ENCODE measurements at places on chromosomes 2 and 18.

DNA sequence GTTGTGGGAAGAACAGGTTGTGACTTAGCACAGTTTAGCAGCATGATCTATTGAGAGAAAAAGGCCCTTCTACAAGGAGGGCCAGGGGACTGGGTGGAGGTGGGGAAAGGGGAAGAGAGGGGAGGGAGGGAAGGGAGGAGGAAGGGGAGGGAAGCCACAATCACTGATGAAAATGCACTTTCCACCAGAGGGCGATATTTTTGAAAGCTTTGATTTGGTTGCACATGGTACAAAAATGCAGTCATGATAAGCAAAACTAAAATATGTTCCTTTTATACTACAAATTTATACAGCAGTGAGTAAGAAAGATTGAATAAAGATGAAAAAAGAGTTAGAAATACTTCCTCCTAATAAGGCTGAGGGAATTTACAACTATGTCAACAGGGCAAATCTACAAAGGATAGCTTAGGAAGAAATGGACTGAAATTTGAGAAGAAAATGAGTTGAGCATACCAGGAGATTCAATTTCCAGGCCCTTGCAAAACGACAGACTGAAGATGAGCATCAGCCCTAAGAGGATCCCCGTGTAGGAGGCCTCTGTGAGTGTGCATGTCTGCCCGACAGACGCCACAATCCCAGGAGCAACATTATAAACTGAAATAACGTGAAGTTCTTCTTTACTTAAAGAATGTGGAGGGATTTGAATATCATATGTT lies 17.2 kb downstream of the SH3YL1 start:
- no peak for DNase-seq

GRCh38 chr2:103222969-103223368 lies 461.1 kb downstream of the TMEM182 start:
- DNase-seq, result no peak

GRCh38 chr2:218567797-218568189 lies 358 bp downstream of the USP37 start:
- DNase-seq, result no peak

DNA sequence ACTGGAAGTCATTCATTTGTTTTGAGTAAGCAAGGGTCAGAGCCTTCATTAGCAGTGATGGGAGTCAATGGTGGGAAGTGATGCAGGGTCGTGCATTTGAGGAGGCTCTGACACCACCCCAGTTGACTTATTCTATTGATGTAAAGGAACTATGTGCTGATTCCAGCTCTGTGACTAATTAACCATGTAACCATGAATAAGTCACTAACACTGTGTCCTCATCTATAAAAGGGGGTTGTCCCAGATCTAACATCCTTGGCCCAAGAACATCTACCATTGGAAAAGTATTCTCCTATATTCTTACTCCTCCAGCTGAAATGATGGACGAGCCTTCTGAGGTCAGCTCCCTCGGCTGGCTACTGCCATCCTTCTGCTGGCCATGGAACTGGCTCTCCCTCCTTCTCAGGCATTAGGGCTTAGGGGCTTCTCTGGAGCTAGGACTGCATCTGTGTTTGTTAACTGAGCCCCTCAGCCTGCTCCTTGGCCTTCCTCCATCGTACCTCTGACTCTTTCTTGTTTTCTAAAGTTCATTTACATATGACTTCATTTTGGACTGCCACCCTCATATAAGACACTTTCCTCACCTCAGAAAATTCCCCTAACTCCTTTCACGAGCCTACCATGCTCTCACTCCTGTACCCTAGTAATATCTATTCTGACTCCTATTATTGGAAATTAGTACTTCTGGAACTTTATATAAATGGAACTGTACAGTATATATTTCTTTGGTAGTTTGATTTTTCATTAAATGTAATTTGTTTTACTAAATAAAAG lies 115.5 kb downstream of the KCTD1 start:
- DNase-seq, result no peak

GRCh38 chr2:115036818-115037217 lies 594.4 kb downstream of the DPP10 start:
- DNase-seq, result no peak

DNA sequence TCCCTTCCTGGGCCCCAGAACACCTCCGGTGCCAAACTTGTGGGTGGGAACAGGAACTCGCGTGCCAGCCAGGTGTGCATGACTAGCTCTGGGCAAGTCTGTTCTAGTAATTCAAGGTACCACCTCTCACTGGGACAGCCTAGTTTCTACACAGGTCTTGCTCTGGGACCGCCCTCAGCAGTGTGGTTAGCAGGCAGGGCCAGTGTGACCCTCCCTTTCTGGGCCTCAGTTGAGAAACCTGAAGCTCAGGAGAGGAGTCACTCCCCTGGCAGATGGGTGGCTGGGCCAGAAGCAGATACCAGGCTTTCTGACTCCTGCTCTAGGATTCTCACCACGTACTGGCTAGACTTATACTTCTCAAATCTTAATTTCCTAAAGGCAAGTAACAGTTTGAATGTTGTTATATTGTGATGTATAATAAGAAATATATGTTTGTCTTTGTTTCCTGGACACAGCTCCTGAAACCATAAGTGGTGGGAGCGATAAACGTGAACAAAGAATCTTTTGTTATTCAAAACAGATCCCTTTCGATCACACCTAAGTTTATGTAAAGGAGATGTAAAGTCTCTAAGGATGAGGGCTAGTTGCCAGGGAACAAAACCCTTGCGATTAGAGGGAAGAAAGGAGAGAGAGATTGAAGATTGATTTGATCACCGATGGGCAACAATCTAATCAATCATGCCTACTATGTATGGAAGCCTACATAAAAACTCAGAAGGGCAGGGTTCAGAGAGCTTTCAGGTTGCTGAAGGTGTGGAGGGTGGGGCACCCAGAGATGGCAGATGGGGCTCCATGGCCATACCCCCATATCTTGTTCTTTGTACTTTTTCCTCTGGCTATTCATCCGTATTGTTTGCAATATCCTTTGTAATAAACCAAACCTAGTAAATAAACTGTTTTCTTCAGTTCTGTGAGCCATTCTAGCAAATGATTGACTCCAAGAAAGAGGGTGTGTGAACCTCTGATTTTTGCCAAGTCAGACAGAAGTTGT lies 952 bp upstream of the UGT1A6 start:
- no peak for DNase-seq

DNA sequence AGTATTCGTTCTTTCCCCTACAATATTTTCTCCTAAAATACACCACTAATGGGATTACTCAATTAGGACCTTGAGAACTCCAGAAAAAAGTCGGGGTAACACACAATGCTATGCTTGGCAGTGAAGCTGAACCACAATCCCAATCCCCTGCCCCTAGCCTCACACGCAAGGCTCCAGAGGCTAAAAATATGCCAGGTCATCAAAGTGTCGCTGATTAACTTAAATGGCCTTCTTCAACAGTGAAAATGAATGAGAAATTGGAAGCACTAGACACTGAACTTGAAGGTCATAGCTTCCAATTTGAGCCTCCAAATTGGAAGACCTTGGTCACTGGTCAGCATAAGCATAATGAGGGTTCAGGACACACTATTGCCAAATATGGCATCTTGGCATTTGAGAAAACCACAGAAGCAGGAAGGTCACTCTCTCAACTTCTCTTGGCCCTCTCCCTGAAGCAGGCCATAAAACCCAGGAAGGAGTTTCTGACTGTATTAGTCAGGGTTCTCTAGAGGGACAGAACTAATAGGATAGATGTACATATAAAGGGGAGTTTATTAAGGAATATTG lies 86.0 kb upstream of the SATB2 start:
- DNase-seq, result no peak

DNA sequence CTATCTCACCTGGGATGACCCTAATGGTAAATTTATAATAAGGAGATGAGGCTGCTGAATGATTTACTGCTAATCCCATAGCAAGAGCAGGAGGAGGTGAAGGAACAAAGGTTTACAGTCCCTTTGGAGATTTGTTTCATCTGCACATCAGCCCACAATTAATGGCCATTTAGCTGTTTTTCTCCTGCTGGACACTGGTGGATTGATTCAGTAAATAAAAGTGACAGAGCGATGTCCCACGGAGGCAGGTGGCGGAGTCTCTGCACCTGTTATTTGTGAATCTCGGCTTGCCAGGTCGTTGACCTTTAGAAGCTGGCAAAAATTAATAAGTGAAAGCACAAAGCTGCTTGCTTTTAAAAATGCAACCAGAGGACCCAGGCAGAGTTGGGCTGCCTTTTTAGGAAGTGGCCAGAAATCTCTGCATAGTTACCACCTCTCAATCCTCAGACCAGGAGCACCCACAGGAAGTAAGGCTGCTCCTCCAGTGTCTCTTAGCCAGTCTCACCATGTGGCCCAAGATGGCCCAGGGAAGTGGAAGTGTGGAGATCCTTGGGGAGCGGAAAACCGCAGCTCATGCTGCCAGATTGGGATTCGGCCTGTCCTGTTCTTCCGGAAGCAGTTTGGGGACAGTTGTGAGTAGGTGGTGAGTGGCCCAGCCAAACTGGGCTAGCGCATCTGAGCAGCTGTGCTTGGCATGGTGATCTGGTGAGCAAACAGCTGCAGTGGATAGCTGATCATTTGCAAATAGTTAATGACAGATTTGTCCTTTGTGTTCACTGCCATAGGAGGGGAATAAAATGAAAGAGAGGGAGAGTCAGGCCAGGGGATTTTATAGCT lies 1005.7 kb upstream of the PIK3C3 start:
- no peak for DNase-seq

DNA sequence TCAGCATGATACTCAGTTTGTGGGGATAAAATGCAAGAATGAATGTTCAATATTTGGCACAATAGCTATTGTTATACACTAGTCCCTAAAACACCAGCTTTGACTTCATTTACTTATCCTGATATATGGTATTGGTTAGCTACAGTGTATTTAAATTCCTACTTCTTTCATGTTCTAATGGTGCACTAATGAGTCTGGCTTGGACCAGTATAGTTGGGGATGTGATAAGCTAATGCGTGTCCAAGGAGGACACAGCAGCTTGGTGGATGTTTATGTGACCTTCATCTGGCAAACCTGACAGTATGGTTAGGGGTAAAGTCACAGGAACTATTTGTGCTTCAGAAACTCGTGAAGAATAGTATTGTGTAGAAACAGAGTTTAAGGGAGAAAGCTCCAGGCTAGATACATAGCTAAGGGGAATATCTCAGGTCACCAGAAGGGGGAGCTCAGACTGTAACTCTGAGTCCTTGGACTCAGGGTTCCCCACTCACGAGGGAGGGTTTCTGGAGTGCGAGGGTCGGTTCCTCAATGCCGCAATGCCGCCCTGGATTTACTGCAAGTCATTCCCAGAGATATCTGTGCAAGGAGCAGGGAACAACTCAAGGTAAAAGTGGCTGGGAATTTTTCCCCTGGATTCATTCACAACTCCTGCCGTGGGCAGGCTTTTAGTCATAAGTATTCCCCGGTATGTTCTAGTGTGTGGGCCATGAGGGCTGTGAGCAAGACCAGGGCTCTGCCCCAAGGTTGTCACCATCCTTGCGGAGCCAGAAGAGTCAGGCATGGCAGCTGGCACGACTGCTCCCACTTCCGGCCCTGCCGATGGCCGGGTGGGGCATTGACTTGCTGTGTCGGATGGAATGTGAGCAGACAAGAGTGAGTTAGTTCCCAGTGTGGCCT lies 14.5 kb downstream of the IL1R2 start:
- no peak for DNase-seq

DNA sequence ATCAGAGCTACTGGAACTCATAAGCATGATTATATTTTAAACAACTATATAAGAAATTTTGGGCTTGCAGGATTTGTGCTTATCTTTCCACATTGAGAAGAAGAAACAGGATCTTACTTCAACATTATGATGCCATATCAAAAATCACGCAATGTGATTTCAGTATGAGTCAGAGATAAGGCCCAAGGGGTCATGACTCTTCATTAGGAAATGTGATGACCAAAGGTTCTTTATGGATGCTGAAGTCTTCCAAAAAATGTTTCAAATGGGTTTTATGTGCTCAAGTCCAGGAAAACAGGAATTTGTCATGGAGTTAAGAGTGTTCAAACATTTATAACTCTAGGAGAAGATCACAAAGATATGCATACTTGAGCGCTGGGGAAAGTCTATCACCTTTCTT lies 7.8 kb upstream of the SERPINB2 start:
- DNase-seq, result no peak

- no peak for DNase-seq
These were observed 178.4 kb downstream of the KCNE4 start for GRCh38 chr2:223230352-223230751.

DNA sequence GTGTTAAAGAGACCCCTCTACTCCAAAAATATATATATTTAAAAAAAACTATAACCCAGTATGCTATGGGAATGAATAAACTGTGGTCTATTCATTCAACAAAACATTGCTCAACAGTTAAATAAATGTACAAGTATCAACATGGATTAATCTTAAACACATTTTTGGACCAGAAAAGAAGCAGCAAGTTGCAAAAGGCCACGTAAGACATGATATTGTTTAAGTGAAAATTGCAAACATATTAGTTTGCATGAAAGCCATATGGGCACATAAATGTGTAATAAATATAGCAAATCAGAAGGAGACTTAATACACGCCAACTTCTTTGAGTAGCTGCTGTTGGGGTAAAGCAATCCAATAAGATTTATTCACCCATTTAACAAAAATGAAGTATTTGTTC lies 321.5 kb downstream of the FBXO15 start:
- DNase-seq, result no peak

GRCh38 chr2:136392897-136393505 lies 275.1 kb upstream of the CXCR4 start:
- no peak for DNase-seq

DNA sequence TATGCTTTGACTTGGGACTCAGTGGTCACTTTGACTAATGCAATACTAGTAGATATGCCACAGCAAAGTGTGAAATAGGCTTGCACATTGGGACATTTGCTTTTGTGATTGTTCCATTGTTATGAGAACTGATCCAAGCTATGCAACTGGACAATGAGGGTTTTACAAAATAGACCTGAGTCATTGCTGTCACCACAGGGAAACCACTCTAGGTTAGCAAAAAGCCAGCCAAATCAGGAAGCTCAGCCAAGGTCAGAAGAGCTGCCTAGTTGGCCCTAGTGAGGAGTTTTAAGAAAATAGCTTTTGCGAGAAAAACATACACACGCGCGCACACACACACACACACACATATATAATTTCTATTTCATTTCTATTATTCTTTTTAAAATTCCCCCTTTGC lies 452.4 kb upstream of the CDH7 start:
- no peak for DNase-seq

- no peak for DNase-seq
These were observed 326.3 kb upstream of the TNP1 start for GRCh38 chr2:217186152-217186551.
